ENCODE measurements at places on chromosomes 7 and 10.

DNA sequence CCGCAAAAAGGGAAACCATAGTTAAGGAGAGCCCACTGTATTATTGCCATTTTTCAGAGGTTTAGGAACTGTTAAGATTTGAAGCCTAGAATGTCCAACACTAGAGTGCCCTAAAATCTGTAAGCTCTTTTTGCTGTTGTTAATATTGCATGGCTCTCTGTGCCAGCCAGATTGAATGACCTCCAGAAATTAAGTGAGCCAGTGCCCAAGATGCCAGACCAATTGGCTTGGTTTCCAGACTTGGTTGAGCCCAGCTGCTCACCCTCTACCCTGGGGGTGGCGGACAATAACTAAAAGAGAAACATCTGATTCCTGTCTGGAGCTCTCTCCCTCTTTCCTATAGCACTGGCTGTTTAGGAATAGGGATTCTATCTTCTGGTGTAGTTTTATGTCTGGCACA lies 340.1 kb downstream of the PHF14 start:
- DNase-seq, result no peak

- no peak for DNase-seq
Observed at GRCh38 chr10:120221873-120222485, 235.0 kb upstream of the PLPP4 start.

- no peak for DNase-seq
Observed at GRCh38 chr7:134908289-134908688, 78.0 kb upstream of the AGBL3 start.

- DNase-seq, result no peak
Observed at GRCh38 chr7:3149231-3149995, 105.7 kb upstream of the CARD11 start.

DNA sequence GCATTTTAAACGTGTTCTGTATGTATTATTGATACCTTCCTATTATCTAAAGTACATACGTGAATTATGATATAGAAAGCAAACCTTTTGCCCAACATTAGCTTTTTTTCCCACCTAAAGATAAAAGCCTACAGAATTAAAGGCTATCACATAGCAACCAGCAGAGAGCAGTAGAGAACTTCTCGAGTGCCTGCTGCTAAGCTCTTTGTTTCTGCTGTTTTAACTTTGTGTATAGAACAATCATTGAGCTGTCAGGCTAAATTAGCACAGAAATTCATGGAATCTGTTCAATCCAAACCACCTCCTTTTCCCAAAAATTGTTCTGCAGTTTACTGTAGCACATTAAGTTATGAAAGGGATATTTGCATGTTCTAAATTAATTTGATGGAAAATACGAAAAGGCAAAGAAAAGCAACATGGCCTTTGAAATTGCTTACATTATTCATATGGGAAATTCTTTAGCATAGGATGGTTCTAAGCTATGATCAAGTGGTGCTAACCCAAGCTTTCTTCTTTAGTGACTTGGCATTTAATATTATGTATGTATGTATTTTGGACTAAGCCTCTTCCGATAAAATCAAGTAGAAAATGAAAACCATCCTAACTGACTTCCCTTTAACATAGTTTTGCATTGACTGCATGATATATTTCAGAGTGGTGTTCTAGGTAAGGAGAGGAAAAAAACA lies 1288.5 kb downstream of the GATA3 start:
- no peak for DNase-seq

DNA sequence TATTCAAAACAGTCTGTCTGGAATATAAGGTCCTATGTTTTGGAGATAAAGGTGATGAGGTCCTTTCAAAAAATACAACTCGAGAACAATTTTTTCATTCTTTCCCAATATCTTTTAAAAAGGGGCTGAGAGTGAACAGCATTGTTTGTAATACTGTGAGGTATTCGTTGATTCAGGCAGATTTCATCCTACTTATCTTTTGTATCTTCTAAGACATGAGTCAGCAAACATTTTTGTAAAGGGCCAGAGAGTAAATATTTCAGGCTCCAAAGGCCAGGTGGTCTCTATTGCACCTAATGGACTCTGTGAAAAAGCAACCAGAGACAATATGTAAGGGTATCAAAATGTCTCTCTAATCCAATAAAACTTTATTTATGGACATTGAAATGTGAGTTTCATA lies 8.1 kb upstream of the ANK3 start:
- DNase-seq, result no peak

DNA sequence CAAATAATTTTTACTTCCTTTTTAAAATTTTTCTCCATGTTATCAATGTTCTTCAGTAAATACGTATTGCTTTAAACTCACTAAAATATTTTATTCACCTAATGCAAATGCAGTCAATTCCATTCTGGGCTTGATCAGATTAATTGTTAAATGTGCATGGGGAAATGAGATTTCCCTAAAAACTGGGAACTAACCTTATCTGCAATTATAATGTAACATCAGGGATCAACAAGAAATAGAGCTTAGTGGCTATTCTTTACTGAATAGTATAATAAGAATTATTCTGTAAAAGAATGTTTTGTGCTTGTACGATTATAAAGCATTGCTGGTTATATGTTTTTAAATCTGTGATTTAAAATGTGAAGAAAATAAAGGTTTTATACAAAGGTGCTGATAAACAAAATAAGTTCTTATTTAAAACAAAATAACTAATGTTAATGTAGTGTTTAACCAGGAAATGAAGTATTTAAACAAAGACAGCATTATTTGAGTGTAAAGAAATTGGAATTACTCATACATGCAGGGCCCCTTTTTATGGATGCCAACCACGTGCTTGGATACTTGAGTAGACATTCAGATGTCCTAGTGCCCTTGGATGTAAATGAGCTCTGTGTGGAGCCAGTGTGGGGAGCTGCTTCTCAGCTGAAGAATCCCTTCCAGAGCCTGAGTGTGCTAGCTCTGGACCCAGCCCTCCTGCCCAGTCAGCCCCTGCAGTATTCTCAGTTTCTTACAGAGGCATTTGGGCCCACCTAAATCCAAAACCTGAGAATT lies 84.2 kb downstream of the REEP3 start:
- DNase-seq, result no peak

DNA sequence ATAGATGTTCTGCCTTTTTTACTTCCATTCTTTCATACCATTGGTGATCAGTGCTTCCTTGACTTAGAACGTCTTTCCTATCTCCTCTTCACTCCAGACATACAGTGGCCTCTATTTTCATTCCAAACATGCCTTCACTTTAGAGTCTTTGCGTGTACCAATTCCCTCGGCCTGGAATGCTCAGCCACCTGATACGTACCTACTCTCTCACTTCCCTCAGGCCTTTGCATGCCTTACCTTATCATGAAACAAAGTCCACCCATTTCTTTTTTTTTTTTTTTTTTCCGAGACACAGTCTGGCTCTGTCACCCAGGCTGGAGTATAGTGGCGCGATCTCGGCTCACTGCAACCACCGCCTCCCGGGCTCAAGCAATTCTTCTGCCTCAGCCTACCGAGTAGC lies 2.2 kb upstream of the CCNJ start:
- no peak for DNase-seq

- DNase-seq, result no peak
Observed at GRCh38 chr7:153002115-153002514, 242.6 kb downstream of the ACTR3B start.

DNA sequence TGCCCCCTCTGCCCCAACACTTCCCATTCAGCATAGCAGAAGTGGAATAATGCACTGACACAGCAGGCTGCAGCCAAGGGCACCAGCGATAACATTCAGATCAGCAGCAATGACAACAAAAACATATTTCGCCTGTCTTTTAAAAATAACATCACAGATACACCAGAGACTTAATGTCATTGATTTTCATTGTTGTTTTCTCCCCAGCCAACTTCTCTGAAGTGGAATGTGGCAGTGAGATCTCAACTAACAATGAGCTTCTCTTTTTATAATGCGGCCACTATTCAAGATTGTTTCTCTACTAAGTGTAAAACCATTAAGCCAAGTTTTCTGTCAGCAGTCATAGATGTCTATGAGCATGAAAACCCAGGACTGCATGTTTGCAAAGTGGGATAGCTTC lies 158.2 kb upstream of the TMEM229A start:
- DNase-seq, result no peak

- DNase-seq, result no peak
Observed at GRCh38 chr10:61476529-61476928, 23.3 kb upstream of the TMEM26 start.

- no peak for DNase-seq
Observed at GRCh38 chr7:120337308-120337907, 64.4 kb downstream of the KCND2 start.

- DNase-seq, result no peak
Observed at GRCh38 chr10:92200564-92200963, 90.3 kb downstream of the CPEB3 start.
